ENCODE measurements at places on chromosomes 5 and 9.

DNA sequence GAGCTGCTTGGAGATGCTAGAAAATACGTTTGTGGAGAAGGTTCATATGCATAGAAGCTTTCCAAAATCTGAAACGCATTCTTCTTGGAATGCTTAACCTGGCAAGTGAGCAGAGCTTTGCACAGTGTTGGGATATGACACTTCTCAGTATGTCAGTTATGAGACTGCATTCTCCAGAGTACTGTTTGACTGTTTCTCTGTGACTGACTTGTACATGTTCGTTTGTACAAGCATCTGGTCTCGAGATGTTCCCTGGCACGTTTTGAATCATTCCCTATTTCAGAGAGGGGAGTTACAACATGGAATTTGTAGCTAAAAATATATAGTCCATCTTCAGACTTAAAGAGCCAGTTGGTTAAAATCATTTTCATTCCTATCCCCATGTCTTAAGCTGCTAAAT lies 272.4 kb downstream of the ARRDC3 start:
- no peak for DNase-seq

- no peak for DNase-seq
Observed at GRCh38 chr5:14513266-14513665, 68.3 kb upstream of the OTULINL start.

GRCh38 chr5:149457393-149457763 lies 78.3 kb upstream of the IL17B start:
- DNase-seq = no peak

- no peak for DNase-seq
Observed at GRCh38 chr5:10563110-10563944, 543 bp upstream of the ANKRD33B start.

DNA sequence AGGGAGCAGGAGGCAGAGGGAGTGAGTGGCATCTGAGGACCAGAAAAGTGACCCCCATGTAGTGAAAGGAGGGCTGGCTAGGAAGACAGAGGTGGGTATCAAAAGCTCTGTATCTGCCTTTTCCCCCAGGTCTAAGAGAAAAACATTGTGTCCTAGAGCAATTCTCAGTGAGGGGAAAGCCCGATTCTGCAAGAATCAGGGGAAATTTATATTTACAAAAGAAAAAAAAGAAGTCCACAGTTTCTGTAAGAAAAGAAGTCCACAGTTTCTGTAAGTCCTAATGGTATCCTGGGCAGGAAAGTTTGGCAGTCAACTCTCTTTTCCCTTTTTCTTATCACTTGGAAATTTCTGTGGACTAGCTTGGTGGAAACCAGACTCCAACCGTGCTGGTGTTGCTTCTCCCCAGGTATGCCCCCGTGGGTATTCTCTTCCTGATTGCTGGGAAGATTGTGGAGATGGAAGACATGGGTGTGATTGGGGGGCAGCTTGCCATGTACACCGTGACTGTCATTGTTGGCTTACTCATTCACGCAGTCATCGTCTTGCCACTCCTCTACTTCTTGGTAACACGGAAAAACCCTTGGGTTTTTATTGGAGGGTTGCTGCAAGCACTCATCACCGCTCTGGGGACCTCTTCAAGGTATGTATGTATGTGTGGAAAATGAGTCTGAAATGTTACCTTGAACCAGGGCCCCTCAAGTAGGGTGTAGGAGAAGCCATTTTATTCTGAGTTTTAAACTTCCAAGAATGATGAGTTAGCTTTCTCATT lies 73.0 kb downstream of the SLC1A3 start:
- no peak for DNase-seq

GRCh38 chr9:88776717-88777497 lies 214.4 kb upstream of the S1PR3 start:
- DNase-seq = no peak

GRCh38 chr5:10892147-10892910 lies 131.3 kb upstream of the DAP start:
- no peak for DNase-seq

DNA sequence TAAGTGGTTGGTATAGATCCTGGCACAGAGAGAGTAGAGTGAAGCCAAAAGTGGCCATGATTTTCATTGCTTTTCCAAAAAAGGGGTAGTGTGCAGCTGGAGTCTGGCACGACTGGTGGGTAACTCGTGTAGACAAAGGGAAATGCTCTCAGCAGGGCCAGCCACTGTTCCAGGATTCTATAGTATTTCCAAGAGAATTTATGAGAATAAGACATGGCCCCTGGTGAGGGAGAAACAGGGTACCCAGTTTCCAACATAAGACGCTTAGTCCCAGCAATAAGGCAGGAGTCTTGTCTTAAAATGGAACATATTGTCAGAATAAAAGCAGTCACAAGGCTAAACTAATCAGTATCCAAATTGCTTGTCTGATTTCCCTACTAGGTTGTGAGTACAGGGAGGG lies 52.1 kb downstream of the NMUR2 start:
- no peak for DNase-seq

DNA sequence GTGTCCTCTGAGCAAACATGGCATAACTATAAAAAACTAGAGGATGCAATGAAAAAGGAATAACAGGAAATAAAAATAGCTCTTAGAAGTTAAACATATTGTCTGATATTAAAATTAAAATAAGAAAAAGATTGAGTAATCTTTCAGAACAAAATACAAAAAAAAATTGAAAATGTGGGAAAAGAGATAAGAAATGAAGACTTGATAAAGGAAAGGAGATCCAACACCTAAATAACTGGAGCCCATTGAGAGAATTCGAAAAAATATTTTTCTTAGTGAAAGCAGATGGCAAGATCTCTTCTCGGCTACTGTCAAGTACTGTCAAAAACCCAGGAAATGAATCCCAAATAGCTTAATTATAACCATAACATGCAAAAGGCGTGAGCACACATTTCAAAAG lies 24.9 kb downstream of the LIFR start:
- no peak for DNase-seq

- no peak for DNase-seq
Observed at GRCh38 chr5:68420476-68421344, 205.2 kb downstream of the PIK3R1 start.

GRCh38 chr9:135864447-135865049 lies 42.8 kb downstream of the CAMSAP1 start:
- DNase-seq = peak; percentile 54

- no peak for DNase-seq
Observed at GRCh38 chr5:138610918-138611677, 35.9 kb upstream of the HSPA9 start.

DNA sequence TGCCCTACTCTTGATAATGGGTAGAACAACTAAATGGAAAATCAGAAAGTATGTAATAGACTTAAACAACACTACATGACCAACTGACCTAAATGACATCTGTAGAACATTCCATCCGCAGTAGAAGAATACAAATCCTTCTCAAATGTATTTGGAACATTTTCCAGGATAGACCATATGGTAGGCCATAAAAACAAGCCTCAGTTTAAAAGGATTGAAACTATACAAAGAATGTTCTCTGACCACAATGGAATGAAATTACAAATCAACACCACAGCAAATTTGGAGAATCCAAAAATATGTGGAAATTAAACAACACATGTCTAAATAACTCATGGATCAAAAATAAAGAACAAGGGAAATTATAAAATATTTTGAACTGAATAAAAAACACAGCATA lies 189.2 kb downstream of the NDUFS4 start:
- DNase-seq = no peak

DNA sequence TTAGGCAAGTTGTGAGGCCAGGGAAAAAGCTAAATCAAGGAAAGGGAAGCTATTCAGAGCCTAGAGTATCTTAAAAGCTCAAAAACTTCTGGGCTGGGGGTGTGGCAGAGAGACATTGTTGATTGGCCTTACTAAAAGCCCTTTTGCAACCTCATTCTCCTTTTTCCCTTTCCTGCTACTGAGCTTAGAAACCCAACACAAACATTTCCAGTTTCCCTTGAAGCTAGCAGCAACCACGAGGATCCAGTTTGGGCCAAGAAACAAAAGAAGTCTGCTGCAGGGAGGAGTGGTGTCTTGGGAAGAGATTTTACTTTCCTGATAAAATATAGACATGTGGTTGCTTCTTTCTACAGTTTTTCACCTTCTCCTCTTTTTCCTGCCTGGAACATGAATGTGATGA lies 135.5 kb upstream of the KLF9 start:
- DNase-seq = no peak

GRCh38 chr5:83639911-83640310 lies 80.7 kb downstream of the HAPLN1 start:
- DNase-seq = no peak

DNA sequence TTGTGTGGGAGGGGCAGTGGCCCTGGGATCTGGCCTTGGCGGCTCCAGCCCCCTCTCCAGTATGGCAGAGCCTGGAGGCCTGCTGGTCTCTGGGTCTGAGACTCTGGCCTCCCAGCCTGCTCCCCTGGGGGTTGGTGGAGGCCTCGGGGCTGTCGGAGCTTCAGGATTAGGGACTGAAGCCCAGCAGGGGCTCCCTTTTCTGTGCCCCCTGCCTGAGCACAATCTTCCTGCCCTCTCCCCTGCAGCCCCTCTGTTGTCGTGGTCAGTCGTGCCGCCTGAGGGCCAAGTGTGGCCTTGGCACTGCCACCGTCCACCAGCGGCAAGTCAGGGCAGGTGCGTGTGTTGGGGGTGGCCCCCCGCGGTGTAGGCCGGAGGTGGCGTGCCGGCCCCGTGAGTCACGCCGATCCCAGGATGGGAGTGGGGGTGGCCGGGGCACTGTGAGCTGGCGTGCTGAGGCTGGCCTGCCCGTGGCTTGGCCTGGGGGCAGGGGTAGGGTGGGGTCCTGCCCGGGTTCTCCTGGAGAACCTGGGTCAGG lies 53.6 kb downstream of the RXRA start:
- no peak for DNase-seq

GRCh38 chr5:120552638-120553037 lies 88.5 kb downstream of the PRR16 start:
- no peak for DNase-seq

DNA sequence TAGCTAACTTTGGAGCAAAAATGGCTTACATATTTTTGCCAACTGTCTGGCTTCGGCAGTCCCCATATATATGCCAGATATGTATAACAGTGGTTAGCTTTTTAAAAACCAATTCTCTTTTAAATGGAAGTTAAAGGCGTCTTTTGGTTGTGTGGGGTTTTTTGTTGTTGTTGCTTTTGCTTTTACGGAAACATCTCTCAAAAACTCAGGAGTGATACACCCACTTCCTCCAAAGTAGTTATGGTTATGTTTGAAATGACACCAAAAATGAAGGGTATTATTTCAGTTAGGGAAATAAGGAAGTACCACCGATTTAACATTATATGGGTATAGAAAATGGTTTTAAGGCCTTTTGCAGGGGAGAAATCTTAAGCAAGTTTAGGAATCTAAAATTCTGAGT lies 2.3 kb downstream of the CNOT8 start:
- DNase-seq = no peak

- no peak for DNase-seq
Observed at GRCh38 chr5:3389471-3390026, 206.1 kb upstream of the IRX1 start.

GRCh38 chr5:56686337-56687195 lies 128.8 kb upstream of the MAP3K1 start:
- DNase-seq = no peak

- no peak for DNase-seq
Observed at GRCh38 chr9:127921557-127922120, 4.8 kb upstream of the ST6GALNAC4 start.

GRCh38 chr9:13268469-13268868 lies 11.0 kb downstream of the MPDZ start:
- DNase-seq = no peak

DNA sequence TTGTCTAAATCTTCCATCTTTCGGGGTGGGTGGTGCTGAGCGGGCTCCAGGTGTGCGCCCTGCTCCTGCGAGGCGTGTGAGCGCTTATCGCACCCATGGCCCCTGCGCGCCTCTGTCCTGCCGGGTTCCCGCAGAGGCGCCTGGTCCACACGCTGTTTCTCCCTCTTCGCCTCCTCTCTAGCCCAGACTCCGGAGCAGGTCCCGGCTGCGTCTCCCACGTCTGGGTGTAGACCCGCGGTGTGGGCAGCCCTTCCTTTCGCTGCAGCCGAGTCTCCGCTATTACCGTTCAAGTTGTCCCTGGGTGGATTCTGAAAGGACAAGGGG lies 40.5 kb upstream of the PLEKHG4B start:
- no peak for DNase-seq

DNA sequence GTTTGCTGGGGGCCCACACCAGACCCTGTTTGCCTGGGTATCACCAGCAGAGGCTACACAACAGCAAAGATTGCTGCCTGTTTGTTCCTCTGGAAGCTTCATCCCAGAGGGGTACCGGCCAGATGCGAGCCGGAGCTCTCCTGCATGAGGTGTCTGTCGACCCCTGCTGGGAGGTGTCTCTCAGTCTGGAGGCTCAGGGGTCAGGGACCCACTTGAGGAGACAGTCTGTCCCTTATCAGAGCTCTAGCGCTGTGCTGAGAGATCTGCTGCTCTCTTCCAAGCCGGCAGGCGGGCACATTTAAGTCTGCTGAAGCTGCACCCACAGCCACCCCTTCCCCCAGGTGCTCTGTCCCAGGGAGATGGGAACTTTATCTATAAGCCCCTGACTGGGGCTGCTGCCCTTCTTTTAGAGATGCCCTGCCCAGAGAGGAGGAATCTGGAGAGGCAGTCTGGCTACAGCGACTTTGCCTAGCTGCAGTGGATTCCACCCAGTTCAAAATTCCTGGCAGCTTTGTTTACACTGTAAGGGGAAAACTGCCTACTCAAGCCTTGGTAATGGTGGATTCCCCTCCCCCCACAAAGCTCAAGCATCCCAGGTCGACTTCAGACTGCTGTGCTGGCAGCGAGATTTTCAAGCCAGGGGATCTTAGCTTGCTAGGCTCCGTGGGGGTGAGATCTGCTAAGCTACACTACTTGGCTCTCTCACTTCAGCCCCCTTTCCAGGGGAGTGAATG lies 206.0 kb upstream of the TLX3 start:
- DNase-seq = no peak

GRCh38 chr5:83149671-83150070 lies 72.3 kb downstream of the XRCC4 start:
- DNase-seq = no peak

GRCh38 chr9:70411121-70411929 lies 3.1 kb downstream of the KLF9 start:
- DNase-seq = no peak

- DNase-seq = no peak
Observed at GRCh38 chr5:45376417-45376816, 319.8 kb downstream of the HCN1 start.

DNA sequence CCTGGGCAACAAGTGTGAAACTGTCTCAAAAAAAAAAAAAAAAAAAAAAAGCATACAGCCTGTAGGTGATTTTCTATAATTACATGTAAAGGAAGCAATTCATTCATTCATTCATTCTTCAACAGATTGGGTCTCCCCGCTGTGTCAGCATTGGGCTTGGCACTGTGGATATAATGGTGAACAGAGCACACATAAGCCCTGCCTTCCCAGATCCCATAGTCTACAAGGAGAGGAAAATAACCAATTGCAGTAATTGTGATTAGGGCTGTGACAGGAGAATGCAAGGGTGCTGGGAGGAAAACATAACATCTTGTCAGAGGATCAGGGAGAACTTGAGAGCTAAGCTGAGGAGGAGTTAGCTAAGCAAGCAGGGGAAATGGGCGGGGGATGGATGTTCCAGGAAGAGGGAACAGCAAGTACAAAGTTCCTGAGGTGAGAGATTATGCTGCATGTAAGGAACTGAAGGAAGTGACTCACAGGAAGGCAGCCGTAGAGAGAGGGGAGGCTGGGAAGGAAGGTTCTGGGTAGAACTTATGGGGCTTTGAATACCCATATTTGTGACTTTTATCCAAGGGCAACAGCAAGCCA lies 24.0 kb upstream of the KLF9 start:
- no peak for DNase-seq

All from activated CD8-positive, alpha-beta memory T cell treated with anti-CD3 and anti-CD28 coated beads for 1 hour (primary cell).